ENCODE measurements at places on chromosomes 12 and 14.

- no peak for DNase-seq
Measured at GRCh38 chr14:68747393-68747792, 45.5 kb downstream of the ZFP36L1 start.

GRCh38 chr12:2113119-2113912, 60.5 kb downstream of the CACNA1C start:
- no peak for DNase-seq

DNA sequence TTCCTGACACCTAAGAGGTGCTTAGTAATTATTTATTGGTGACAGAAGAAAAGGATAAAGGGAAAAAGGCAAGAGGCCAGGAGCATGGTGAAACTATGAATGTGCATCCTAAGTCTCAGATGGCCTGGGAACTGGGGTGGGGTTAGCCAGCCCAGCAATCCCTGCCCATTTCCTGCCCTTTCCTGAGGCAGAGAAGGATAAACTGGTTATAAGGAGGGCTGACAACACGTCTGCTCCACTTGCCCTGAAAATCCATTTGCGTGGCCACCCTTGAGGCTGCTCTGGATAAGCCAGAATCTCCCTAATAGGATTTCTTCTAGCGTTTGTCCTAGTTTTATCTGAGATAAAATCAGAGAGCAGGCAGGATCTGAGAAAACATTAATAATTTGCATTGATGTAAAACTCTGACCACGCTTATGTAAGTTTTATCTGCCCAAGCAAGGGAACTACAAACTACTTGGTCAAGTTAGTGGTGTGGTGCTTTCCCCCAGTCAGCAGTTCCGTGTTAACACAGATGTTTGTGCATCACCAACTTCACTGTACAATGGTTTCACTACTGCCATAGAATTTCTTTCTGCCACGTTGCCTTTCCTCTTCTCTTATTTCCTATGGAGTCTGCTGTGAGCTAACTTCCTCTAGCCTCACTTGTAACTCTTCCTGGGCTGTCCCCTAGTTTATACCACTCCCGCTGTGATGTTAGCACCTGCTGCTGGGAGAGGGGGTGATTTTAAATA, 392.7 kb downstream of the RPS29 start:
- no peak for DNase-seq

GRCh38 chr14:68547305-68548193, 245.3 kb downstream of the ZFP36L1 start:
- no peak for DNase-seq

Measured in stimulated activated CD4-positive, alpha-beta T cell treated with anti-CD3 and anti-CD28 coated beads, TNF-alpha, amount 100 ng/mL, for 1 hour (primary cell).